Hindlimb muscle (tissue), 1 donor: ENCODE measurements at places on chromosomes 16 and 17. TPM values are rescaled to one million over a fixed set of nuclear protein-coding genes. Genes with fewer than 3 reads are reported as not detected.
A peak's percentile ranks its signal among the peaks of the same experiment; 100 is the strongest.

- no peak for DNase-seq
Observed at GRCh38 chr17:50283246-50283645, 9.0 kb downstream of the TMEM92 start.

GRCh38 chr17:2028737-2029136 is 1.2 kb upstream of the DPH1 start:
- no peak for DNase-seq

DNA sequence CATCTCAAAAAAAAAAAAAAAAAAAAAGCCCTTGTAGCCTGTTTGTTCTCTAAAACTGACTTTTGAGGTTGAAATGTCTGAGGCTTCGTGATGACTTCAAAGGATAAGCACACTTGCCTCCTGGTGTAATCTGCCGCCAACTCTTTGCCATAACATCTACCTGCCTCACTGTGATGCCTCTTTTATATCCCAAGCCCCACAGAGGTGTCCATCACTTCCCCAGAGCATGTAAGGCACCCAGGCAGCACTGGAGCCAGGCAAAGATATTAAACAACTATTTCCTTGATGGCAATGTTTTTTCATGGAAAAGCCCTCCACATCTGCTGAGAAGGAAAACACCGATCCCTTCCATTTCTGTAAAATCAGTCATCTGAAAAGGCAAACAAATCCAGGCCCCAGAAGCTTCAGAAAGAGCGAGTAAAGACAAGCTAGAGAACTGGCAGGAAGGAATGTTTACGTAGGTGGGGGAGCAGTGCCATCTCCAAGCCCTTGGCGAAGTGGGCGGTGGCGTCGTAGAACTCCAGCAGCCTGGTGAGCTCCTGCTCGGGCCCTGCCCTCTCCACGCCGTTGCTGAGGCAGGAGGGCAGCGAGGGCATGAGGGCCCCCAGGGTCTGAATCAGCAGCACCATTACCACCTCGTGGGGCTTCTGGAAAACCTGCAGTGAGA is 28.6 kb downstream of the COG7 start:
- DNase-seq = no peak

DNA sequence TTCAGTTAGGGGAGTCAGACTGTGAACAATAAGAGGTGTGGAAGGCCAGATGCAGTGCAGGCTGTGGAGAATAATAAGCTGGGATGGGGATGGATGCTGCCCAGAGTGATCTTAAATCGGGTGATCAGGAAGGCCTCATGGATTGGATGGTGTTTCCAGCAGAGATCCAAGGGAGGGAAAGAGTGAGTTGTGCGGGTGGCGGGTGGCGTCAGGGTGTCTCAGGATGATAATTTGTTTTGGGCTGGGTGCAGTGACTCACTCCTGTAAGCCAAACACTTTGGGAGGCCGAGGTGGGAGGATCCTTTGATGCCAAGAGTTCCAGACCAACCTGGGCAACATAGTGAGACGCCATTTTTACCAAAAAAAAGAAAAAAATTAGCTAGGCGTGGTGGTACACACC is 7.9 kb downstream of the CLUAP1 start:
- DNase-seq = no peak

CDRT15 gene
- polyA plus RNA-seq = 0.86 TPM

PRSS22 gene
- polyA plus RNA-seq = not detected

ABCC6 gene
- polyA plus RNA-seq = 2.1 TPM

NTN1 gene
- polyA plus RNA-seq = 4.4 TPM

- DNase-seq = no peak
Observed at GRCh38 chr17:63015824-63016223, 49.8 kb downstream of the TANC2 start.

DNA sequence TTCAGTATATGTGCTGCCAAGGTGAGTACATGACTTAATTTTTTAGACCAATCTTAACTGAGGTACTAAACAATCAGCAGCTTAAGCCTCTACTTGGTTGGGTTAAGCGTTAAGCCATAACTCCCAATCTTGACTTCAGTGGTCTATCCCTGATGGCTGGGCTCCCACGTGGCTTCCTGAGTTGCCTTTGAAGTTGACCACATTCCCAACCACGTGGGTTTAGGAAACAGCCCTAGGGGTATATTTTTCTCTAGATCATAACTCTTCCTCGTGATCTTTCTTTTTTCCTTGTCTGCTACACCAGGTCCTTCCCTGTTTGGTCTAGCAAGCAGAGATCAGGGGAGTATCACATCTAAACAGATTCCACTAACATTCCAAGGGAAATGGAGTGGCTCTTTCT is 20.1 kb upstream of the PIRT start:
- DNase-seq = no peak

DNA sequence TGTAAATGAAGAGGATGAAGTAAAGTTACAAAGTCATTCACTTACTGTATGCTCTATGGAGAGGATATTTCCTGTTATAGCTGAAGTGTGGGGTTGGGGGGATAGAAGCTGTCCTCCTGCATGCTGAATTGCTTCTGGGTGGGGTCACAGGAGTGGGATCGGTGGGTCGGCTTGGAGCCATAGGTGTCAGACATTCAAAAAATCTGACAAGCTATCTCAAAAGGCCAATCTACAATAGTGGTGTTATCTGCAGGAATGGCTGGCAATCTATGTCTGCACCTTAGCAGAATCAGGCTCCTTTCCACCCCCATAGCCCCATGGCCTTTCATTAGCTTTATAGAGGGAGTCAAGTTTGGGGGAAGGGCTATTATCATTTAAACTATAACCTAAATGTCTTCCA is 104.9 kb downstream of the ABCC12 start:
- no peak for DNase-seq

SKAP1 gene
- polyA plus RNA-seq = 0.70 TPM

CCDC200 gene
- polyA plus RNA-seq = 11.2 TPM

DNA sequence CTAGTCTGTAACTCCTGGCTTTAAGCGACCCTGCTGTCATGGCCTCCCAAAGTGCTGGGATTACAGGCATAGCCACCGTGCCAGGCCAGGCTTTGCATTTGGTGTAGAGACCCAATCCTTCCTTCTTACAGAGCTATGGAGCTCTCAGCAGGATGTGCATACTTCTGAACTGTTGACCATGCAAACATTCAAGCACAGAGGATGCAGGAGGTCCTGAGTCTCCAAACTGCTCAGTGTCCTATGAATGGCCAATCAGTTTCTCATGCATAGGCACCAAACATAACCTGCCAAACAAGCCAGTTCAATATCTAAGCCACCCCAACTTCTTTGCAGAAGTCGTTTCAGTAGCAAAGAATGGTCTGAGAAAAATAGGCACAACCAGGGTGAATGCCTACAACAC is 40.0 kb upstream of the NF1 start:
- DNase-seq = no peak

DNA sequence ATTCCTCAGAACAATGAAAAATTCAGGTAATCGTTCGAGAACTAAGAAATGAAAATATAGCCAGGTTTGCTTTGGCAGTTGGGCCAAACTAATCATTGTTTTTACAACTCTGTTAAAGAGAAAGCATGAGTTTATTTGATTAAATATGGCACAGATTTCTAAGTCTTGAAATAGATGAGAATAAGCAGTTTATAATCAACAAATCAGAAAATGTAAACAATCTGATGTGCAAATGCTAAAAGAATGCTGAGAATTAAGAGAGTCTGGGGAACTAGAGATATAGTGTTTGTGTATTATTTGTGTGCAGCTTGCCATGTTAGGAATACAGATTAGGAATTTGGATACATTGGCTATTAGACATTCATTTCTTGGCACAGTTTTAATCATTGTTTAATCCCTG is 212.5 kb downstream of the TANC2 start:
- DNase-seq = no peak

DNA sequence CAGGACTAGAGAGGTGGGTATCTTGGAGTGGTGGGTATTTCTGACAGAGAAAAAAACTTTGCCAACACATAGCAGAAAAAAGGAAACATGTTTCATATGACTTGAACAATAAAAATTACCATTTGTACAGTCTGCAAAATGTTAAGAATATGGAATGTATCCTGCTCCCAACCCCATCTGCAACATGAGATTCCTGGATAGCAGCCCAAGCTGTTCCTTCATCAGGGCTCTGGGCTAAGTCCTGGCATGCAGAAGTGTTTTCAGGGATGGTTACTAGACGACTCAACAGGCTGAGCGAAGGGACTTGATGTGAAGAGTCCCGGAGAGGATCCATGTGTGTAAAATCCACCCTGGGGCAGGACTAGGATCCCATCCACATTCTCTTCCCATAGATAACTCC is 121.0 kb upstream of the IRX3 start:
- DNase-seq = no peak

DNA sequence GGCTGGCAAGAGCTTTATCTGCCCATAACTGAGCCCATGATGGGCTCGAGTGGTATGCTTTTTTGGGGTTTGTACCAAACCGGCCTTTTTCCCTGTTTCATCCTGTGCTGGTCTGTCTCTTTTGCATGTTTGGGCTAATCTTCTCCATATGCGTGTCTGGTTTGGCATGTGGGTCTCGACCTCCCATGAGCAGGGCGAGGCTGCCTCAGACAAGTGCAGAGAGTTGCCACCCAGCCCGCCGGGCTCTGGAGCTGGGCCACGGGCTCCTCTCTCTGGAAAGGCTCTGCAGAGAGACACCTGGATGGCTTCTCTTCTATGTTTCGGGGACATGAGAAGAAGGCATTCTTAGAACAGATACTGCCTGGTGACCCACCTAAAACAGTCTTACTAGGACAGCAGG is 67.8 kb upstream of the TBX2 start:
- DNase-seq = no peak

KCNG4 gene
- polyA plus RNA-seq = 0.06 TPM

- DNase-seq = no peak
Observed at GRCh38 chr16:85426806-85427205, 186.3 kb upstream of the GSE1 start.

DNA sequence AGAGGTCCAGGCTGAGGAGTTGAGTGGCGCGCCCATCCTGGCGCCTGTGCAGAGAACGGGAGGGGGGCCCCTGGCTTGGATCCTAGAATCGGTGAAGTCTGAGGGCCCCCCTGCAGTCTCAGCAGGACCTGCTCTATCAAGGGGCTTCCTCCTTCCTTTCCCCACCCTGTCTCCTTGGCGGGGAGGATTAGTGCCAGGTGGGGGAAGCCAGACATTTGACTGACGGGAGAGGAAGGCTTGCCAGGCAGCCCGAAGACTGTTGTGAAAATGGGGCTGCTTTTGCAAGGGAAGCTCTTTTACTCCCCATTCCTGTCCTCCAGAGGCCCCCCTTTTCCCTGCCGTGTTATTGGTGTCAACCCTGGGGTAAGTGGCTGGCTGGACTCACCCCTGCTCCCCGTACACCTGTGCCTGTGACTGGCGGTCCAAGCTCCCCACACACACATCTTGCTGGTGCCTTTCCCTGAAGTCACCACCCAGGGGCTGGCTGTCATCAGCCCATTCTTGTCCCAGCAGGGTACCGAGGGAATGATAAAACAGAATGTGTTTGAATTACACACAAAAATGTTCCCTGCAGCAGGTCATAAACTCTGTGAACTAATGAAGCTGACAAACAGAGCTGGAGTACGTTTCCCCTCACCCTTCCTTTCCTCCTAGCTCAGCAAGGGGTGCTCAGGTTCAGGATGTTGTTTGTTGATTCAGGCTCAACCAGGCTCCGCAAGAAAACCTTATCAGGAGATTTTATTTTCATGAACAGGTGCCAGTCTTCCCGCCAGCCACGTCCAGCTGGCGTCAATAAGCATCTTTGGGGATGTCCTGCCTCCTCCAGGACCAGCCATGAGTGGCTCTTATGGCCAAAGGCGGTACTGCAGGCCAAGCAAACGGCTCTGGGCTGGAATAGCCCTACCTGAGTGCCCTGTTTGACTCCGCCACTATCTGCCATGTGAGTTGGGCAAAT is 4.4 kb upstream of the ARMC7 start:
- DNase-seq = no peak

DNA sequence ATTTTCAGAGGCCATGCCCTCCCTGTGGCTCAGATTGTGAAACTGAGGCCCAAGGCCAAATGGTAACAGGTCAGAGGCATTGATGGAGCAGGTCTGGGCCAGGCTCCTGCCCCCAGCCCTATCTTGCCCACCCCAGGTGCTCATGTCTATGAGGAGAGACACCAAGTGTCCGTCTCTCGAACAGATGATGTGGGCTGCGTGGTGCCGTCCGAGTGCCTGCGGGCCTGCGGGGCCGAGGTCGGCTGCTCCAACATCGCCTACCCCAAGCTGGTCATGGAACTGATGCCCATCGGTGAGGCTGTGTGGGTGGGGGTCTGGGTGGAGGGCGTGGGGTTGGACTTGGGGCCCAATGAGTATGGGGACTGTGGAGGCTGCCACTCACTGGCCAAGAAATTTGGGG is 8.7 kb upstream of the FAM83G start:
- no peak for DNase-seq

- DNase-seq = peak; percentile 27
Observed at GRCh38 chr16:87556941-87557459, 45.3 kb upstream of the JPH3 start.

CCL14 gene
- 40.4 TPM for polyA plus RNA-seq

TNFSF12 gene
- polyA plus RNA-seq = 32.4 TPM

DNA sequence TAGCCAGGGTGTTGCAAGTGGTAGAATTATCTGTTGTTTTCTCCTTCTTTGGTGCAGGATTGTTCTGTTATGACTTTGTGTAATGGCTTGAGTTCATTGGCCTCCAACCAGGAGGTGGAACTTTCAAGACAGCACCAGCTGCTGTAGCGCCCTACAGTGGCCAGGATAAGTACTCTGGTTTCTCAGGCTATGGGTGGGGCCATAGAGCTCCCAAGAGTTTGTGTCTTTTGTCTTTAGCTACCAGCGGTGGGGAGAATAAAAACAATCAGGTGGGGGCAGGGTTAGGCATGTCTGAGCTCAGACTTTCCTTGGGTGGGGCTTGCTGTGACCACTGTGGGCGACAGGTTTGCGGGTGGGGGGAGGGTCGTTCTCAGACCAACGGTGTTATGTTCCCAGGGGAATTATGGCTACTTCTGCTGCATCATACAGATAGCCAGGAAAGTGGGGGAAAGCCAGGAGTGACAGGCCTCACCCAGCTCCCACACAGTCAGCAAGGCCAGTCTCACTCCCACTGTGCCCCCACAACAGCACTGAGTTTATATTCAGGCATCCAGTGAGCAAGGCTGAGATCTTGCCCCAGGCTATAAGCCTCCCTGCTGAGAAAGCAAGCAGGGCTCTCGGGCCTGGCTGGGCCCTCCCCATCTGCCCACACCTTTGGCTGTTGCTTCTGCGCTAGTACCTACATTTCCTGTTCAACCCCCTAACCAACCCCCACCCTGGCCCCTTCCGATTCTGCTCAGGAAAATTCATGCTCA is 15.4 kb downstream of the ABCA10 start:
- DNase-seq = no peak
